ELF-1 (cell line): ENCODE measurements at places on chromosomes 1 and 21.
A peak's percentile ranks its signal among the peaks of the same experiment; 100 is the strongest.

DNA sequence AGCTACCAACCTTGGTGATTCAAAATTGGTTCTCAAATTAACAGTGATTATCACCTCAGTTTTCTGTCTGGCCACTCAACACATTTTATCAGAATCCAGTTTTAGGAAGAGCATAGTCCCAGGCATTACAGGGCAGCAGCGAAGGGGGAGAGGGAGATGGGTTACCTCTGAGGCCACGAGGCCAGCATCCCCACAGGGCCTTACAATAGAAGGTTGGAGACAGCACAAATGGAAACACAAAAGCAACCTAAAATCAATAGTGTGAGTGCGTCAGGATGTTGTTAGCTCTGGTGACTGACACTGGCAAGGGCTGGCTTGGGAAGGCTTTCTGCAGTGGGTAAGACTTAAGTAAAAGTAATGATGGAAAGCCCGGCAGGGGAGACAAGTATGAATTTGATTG, 79.5 kb downstream of the JAK1 start:
- DNase-seq: peak; percentile 33

DNA sequence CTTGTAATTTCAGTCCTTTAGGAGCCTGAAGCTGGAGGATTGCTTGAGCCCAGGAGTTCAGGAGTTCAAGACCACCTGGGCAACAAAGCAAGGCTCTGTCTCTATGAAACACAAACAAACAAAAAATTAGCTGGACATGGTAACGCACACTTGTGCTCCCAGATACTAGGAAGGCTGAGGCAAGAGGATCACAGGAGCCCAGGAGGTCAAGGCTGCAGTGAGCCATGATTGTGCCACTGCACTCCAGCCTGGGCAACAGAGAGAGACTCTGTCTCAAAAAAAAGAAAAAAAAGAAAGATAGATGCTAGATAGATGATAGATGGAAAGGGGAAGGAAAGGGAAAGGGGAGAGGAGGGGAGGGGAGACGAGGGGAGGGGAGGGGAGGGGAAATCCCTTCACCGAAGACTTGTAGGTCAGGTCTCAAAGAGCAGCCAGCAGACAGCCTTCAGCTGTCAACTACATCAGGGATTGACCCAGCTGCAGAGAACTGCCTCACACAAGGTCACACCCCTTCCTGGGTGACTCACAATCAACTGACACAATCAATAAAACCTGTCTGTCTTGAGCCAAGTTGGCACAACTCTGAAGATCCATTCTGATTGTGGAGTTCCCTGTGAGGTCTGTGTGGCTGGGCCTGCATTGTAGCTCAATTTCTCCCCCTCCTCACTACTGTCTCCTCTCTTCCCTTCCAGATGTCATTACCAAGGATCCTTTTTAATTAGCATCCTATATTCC, 200.6 kb downstream of the RGS7 start:
- DNase-seq: no peak

DNA sequence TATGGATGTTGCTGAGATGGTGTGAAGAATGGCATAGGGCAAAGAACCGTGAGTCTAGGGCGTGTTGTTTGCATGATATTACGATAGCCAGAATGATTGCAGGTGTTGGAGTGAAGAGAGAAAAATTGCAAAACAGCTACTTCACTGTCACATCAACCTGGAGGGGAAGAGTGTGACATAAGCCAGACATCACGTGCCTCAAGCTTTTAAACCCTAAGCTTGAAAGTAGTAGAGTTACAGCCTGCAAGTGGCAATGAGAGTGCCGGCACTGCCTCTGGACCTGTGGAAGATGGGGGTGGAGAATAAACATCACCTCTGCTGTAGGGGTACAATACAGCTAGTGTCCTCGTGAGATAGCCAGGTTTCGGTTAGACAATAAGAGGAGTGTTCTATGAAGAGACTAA, 11.1 kb downstream of the EEIG2 start:
- DNase-seq: no peak

- no peak for DNase-seq
Observed at GRCh38 chr1:226076378-226076777, 13.9 kb downstream of the H3-3A start.

DNA sequence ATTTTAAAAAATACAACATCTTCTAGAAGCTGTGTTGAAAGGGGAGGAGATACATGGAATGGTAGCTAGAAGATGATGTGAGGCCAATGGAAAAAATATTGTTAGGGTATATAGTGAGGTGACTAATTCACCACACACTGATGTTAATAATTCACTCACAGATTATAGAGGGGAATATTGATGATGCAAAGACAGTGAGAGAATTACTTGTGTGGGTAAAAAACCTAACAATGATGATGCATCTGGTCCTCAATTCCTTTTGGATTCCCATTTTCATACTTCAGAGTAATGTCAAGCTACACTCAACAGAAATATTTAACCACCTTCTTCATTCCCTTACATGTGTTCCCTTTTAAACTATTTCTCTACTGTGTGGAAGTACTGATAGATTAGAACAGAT, 169.5 kb upstream of the DPYD start:
- DNase-seq: no peak

DNA sequence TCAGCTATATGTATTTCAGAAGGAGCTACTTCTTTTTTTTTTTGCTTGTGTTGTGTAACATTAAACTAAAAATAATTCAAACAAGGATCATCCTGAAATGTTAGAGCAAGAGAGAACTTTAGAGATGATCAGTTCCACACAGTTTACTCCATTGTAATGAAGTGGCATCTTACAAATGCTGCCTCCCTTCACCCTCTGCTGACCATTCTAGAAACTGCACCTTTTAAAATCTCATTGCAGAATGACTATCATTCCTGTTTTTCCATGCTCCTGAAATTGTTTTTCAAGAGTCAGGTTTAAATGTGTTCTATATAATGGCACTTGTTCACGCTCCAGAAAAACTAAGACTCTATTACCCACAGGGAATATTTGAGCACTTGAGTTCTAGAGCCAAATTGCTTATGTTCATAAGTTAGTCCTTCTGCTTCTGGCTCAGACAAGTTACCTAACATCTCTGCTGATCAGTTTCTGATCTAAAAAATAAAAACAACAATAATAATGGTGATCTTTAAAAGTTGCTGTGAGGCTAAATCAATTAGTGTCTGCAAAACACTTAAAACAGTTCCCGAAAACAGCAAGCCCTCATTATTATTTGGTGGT, 21.5 kb upstream of the SLC44A5 start:
- no peak for DNase-seq

GRCh38 chr1:203754455-203754864, 10.5 kb upstream of the LAX1 start:
- no peak for DNase-seq
